T1000 (cell line): ENCODE measurements at places on chromosomes 12 and 14.
A peak's percentile ranks its signal among the peaks of the same experiment; 100 is the strongest.

GRCh38 chr12:1532375-1533165 lies 61.8 kb downstream of the FBXL14 start:
- no peak for DNase-seq

- no peak for DNase-seq
These were observed 83.4 kb downstream of the GAS2L3 start for GRCh38 chr12:100656856-100657255.

GRCh38 chr12:123075087-123075645 lies 75.7 kb downstream of the PITPNM2 start:
- DNase-seq = no peak

GRCh38 chr12:109232731-109233130 lies 76.4 kb downstream of the FOXN4 start:
- no peak for DNase-seq

DNA sequence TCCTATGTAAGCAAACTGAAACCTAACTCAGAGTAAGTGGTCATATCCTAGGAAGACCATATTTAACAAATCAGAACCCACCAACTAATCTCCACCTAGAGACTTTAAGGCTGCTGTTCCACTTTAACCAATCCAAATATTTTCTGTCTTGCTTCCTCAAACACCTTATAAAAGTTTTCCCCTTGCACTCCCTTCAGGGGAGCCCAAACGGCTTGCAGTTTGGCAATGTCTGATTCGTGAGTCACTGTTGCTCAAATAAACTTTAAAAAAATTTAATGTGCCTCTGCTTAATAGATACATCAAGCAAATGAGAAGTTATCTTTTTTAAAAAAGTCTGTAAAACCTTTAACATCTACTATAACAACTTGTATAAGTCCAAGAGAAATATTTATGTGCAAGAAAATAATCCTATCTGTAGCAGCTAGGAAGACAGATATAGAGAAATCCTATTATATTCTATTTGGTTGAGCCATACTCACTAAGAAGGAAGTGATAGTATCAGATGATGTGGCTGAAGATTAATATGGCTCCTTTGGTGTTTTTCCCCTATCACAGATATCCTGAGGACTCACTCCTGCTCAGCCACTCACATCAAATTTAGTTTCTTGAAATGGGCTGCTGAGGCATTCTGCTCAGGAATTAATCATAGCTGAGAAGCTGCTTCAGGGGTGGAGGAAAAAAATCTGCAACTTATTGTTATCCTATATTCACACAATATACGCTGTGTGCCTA lies 65.1 kb upstream of the DUSP6 start:
- no peak for DNase-seq

DNA sequence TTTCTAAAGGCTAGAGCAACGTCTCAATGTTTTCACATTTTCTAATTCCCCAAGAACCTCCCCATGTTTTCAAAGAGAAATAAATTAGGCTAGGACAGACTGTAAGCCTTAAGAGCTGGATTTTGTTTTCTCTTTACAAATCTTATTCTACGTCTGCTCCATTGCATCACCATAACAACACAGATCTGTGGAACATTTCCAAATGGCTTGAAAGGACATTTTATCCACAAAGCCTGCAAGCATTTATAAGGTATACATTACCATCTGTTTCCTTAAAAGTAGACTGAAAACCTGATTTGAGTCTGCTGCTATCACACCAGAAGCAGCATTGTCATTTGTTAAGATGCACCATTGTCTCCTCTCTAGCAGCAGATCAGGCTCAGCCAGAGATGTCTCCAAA lies 115.3 kb upstream of the PLEKHA5 start:
- DNase-seq = no peak

DNA sequence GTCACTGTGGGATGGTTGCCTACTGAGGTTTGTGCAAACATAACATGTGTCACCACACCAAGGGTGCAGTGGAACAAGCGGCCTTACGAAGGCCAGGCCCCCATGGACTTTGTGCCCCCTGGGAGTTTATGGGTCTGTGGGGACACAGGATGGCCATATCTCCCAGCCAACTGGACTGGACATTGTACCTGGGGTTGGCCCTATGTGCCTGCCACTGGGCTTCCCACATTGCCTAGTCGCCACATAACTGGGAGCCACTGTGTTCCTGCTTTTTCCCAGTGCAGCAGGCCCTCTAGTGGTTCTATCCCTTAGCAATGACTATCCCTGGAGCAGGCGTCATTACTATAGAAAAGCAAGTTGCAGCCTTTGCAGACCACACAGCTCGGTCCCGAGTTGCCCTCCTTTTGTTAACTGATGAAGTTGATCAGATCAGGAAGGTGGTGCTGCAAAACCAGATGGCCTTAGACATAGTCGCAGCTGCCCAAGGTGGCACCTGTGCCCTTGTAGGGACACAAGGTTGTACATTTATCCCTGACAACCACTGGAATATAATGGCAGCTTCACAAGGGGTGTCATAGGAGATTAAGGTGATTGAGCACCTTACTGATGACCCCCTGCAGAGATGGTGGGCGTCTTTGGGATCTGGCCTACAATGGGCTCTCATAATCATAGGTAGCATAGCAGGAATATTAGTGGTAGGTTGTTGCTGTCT lies 15.2 kb upstream of the RNASE12 start:
- no peak for DNase-seq

- no peak for DNase-seq
These were observed 33.4 kb downstream of the CORO1C start for GRCh38 chr12:108697905-108698304.

GRCh38 chr12:14257734-14258574 lies 107.5 kb upstream of the ATF7IP start:
- peak; percentile 94 for DNase-seq

DNA sequence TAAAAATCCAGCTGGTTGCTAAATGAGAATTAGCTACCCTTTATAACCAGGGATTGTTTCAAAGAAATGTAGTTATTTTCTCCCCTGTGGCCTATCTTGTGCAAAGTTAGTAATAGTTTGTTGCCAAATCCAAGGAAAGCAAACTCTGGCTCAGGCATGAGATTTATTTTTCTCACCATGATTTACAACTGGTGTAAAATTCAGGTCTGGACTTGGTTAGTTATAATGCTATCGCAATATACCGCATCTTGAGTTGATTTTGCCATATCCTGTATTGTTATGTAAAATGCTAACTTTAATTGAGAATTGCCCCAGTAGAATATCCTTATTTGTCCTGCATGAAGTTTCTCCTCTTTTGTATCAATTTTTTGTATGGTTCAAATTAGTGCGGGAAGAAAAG lies 135.5 kb downstream of the CRADD start:
- no peak for DNase-seq
